Activated gamma-delta T cell (primary cell): ENCODE measurements at places on chromosomes 11 and 22.
A peak's percentile ranks its signal among the peaks of the same experiment; 100 is the strongest.

- DNase-seq, result peak; percentile 43
Observed at GRCh38 chr11:63553759-63554158, 9.4 kb downstream of the PLAAT2 start.

DNA sequence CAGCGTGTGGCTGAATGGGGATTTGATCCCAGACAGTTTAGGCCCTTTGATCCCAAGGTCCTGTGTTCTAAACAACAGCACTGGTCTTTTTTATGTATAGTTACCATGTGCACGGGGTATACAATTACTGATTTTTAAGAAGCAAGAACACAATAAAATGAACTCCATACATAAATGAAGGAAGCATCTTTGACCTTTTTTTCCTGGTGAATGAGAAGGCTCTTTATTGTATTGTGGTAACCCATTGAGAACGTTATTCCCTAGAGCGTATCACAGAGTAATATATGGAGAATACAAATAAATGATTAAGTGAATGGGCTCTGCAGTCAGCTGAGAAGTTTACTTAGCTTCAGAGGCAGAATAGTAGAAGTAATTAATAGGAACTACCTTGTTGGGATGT lies 563.6 kb downstream of the NTM start:
- DNase-seq, result no peak

DNA sequence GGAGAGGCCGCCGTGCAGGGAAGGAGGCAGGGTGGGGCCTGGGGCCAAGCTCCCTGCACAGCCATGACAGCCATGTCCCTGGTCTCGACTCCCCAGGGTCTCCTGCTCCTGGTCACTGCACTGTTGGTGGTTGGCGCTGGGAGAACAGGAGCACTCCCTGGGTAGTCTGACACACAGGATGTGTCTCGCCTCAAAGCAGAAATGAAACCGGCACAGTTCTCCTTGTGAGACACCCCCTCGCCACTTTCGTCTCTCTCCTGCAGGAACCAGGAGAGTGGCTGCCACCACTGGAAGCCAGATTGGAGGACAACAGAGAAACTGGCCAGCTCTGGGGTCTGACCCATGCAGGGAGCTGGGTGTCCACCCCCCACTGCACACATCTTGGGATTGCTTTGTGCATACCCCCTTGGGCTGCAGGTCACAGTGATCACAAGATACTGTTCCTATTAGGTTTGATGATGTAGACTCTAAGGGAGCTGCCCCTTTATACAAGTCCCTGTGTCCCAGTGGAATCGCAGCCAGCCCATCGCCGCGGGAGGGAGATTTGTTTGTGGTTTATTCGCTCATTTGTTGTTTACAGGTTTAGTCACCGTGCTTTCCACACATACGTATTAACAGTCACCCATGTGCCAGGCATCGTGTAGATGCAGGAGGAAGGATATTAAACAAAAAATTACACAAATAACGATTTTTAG lies 27.0 kb upstream of the YWHAH start:
- DNase-seq, result no peak

DNA sequence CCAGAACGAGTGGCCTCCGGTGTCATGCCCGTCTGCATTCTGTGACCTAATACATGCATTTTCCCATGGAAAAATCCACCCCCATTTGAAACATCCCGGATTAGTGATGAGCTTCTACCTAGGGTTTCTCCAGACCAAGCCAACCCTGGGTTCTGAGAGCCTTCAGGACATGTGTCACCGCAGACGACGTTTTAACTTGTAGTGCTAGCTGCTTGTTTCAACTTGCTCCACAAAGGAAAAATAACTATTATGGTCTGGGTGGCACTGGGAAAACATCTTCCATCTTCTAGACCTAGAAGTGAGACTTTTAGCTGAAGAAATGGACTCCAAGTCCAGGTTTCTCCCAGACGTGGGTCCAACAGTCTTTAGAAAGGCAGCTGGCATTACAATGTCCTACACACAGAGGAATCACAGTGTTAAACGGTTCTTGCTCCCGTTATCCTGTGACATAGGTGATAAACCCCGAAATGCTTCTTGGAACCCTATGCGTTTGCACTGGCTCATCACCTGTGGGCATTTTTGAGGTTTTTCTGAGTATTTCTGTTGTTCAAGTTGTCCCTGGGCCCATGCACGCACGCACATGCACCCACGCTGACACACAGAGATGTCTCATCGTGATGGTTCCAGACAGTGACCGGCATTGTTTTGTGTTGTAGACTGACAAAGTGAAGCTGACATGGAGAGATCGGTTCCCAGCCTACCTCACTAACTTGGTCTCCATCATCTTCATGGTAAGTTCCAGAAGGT lies 46.6 kb upstream of the FADD start:
- no peak for DNase-seq

DNA sequence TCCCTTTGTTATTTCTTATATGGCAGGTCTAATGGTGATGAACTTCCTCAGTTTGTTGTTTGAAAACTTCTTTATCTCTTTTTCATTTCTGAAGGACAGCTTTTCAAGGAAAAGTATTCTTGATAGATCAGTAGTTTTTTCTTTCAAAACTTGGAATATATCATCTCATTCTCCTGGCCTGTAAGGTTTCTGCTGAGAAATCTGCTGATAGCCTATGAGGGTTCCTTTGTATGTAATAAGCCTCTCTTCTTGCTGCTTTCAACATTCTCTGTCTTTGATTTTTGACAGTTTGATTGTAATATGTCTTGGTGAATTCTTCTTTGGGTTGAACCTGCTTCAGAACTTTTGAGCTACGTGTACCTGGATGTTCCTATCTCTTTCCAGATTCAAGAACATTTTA lies 46.0 kb downstream of the PIWIL4 start:
- DNase-seq, result no peak

- no peak for DNase-seq
Observed at GRCh38 chr11:116798368-116798767, 6.7 kb upstream of the APOA5 start.

DNA sequence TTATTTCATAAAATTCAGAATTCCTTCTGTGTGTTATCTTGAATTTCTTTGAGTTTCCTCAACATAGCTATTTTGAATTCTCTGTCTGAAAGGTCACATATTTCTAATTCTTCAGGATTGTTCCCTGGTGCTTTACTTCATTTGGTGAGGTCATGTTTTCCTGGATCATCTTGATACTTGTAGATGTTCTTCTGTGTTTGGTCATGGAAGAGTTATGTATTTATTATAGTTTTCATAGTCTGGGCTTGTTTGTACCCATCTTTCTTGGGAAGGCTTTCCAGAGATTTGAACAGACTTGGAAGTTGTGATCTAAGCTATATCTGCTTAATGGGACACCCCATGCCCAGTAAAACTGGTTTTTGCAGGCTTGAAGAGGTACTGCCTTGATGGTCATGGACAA lies 149.6 kb downstream of the METTL15 start:
- DNase-seq, result no peak

- no peak for DNase-seq
Observed at GRCh38 chr11:104625246-104625645, 273.0 kb downstream of the CASP12 start.

DNA sequence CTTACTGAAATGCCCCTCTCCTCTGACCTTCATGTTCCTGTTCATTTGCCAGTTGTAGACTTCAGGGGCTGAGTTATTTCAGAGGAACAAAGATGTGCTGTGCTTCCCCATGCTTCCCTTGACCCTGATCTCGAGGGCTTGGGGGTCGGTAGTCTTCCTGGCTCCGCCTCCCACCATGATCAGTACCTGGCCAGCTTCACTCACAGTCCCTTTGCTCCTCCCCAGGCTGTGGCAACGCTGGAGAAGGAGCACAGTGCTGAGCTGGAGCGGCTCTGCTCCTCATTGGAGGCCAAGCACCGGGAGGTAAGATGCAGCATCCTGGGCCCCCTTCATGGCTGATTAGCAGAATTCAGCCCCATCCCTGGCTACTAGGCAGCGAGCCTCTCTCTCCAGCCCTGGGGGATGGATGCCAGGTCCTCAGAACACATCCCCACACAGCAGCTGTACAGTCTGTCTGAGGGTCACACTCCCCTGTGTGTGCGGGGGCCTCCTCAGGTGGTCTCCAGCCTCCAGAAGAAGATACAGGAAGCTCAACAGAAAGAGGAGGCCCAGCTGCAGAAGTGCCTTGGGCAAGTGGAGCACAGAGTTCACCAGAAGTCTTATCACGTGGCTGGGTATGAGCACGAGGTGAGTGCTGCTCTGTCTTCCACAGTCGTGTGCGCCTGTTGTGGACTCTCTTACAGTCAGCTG lies 64.5 kb downstream of the CEP164 start:
- no peak for DNase-seq

- DNase-seq, result no peak
Observed at GRCh38 chr22:28599693-28600092, 79.9 kb downstream of the TTC28 start.

- DNase-seq, result no peak
Observed at GRCh38 chr11:7982582-7983119, 4.5 kb upstream of the EIF3F start.
